ENCODE measurements at places on chromosomes 5 and 9.

DNA sequence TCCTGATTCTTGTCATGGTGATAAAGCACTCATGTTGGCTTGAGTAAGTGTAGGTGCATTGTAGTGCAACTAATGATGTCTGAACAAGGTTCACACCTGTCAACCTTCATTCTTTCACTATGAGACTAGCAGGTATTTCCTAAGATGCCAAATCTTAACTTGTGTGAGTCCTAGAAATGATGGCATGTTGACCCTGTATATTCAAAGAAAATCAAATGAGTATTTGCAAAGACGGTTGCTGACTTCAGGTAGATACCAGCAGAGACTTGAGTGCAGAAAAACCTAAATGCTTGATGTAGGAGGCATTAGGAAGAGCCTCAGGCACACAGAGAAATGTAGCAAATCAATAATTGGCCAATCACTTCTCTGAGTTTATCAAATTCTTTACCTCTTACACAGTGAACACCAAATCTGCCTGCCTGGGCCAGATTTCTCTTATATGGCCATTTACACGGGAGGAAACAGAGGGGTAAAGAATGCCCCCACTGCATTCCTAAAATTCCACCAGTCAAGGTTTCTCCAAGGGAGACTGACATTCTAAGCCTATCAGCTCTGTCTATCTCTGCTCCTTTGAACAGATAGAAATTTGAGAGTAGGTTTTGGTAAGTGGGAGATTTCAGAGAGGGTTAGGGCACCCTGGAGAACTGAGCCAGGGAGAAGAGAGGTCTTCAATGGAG, 488.6 kb upstream of the WWC1 start:
- no peak for DNase-seq

DNA sequence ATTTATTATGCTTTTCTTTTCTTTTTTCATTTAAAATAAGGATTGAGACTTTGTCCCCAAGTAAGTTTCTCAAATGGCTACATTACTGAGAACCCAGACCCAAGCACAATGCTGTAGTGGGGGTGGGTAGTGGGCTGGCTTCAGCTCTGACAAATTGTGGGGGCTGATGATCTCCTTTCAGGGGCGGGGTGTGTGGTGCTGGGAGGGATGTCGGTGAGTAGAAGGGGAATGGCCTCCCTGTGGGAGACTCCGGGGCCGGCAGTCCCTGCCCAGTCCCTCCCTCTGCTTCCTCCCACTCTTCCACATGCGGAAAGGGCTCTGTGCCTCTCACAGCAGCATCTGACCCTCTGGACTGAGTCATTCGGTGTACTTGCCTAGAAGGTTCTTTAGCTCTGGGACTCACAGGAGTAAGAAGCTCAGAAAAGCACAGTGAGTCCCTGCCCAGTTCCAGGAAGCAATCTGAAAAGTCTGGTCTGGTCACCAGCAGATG, 14.3 kb downstream of the CD180 start:
- DNase-seq = no peak

- no peak for DNase-seq
These were observed 39.8 kb downstream of the CNOT8 start for GRCh38 chr5:154898210-154898609.

- DNase-seq = no peak
These were observed 9.7 kb upstream of the LRRC70 start for GRCh38 chr5:62568800-62569432.

- no peak for DNase-seq
These were observed 127.3 kb upstream of the ELL2 start for GRCh38 chr5:96088706-96089498.

GRCh38 chr5:102850503-102850902, 95.4 kb downstream of the PAM start:
- DNase-seq = no peak

- DNase-seq = no peak
These were observed 240.9 kb downstream of the TRIM36 start for GRCh38 chr5:114928644-114929462.
